ENCODE measurements at places on chromosomes 12 and 14. TPM values are rescaled to one million over a fixed set of nuclear protein-coding genes. Genes with fewer than 3 reads are reported as not detected.

The RD3L gene
- total RNA-seq: not detected

The HOXC13 gene
- not detected for total RNA-seq

The PLBD1 gene
- under 0.01 TPM for total RNA-seq

The SYCP3 gene
- total RNA-seq: 0.30 TPM

The RHEBL1 gene
- total RNA-seq: 1.6 TPM

The ANKRD33 gene
- total RNA-seq: 0.32 TPM

The KRT78 gene
- total RNA-seq: not detected

The ENO2 gene
- 8.1 TPM for total RNA-seq
